Urothelium cell line (cell line): ENCODE measurements at places on chromosomes 2 and 18.

DNA sequence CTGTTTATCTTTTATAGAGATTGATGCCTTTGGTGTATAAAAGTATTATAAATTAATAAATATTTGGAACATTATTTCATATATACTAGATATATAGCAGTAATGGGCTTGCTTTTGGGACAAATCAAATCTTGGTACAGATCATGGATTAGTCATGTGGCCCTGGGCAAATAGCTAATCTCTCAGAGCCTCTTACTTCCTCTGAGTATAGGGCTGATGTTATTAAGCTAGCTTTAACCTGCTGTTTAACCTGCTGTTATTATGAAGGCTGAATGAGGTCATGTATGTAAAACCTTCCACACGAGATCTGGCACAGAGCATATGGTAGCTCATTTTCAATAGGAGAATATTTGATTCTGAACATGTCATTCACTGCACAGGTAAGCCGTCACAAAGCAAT, 5.7 kb downstream of the ITGB6 start:
- DNase-seq: no peak

- DNase-seq: peak; percentile 68
Measured at GRCh38 chr2:15940661-15941480, 521 bp downstream of the MYCN start.

GRCh38 chr2:30663321-30663720, 143.9 kb downstream of the CAPN13 start:
- no peak for DNase-seq

DNA sequence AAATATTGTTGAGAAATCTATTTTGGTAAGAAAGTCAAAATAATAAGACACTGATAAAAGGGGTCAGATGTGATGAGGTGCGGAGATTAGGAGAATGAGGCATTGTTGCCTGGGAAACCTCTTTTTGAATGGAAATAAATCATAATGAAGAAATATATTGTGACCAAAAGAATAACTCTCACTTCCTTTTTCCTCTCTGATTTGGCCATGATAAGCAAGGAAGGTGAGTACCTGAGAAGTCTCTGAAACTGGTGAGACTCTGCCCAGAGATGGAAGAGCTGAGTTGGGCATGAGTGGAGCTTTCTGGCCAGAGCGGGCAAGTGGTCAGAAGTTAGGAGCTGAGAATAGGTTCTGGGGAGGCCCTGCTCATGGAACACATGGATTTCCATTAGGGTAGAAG, 11.8 kb downstream of the LAMA3 start:
- no peak for DNase-seq

GRCh38 chr2:105972246-105972645, 221.9 kb downstream of the UXS1 start:
- no peak for DNase-seq

GRCh38 chr18:2878656-2879330, 32.0 kb downstream of the EMILIN2 start:
- no peak for DNase-seq

GRCh38 chr2:234355021-234355720, 141.7 kb downstream of the ARL4C start:
- no peak for DNase-seq

DNA sequence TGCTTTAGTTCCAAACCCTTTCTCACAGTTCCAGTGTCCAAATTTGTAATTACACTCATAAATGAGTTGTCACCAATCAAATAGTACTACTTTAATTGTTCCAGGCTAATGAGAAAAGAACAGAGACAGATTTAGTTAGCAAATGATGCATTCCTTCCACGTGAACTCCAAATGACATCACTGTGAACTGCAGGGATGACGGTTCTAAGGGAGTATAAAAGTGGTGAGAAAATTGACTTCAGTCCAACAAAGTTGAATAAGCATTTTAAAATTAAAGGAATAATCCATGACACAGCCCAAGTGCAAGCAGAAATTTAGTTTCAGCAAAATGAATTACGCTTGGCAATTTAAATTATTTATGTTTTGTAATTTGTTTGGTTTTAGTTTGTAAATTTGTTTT, 102.0 kb upstream of the LRATD1 start:
- no peak for DNase-seq

- DNase-seq: peak; percentile 86
Measured at GRCh38 chr2:45946023-45946422, 294.5 kb downstream of the PRKCE start.

DNA sequence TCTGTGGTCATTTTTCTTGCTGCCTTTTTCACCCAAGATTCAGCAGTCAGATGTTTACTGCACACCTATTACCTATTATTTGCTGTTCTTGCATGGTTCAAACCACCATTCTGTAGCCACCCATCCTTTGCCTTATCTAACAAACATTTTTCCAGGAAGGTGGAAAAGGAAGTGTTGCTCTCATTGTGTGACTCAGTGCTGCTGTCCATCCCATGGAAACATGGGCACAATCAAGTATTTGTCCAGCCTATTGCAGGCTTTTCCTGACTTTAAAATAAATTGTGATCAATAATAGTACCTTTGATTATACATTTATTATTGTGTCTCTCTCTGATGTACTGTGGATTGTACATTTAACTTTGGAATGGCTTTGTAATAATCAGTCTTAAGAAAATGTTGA, 53.2 kb downstream of the USP14 start:
- no peak for DNase-seq

- peak; percentile 50 for DNase-seq
Measured at GRCh38 chr2:14401873-14402272, 230.6 kb upstream of the LRATD1 start.

DNA sequence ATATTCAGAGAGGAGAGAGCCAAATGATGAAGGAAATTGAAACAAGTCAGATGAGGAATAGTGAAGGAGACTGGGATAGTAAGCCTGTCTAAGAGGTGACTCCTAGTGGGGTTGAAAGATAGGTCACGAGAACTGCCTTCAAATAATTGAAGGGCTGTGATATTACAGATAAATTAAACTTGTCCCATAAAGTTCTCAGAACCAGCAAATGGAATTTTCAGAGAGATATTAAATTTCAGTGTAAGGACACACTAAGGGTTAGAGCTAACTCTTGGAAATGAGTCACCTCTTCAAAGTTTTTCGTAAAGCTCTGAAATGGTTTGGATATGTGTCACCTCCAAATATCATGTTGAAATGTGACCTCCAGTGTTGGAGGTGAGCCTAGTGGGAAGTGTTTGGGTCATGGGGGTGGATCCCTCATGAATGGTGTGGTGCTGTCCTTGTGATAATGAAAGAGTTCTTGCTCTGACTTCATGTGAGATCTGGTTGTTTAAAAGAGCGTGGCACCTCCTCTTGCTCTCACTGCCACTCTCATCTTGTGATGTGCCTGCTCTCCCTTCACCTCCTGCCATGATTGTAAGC, 87.3 kb downstream of the BABAM2 start:
- peak; percentile 50 for DNase-seq

GRCh38 chr2:85009019-85009618, 38.2 kb downstream of the KCMF1 start:
- DNase-seq: no peak

DNA sequence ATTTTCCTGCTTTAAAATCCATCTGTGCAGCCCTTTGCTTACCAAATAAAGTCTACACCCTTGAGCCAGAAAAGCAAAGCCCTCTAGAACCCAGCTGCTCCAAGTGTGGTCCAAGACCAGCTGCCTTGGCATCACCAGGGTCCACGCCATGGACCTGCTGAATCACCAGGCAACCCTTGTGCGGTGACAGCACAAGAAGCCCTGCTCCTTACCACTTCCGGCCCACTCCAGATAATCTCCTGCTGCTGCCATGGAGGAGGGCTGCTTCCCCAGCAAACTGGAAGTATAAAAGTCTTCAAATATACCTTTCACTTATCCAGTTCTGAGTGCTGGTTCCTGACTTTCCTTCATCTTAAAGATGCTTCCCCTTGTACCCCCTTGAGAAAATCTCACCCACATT, 106.0 kb upstream of the PKDCC start:
- no peak for DNase-seq

- DNase-seq: peak; percentile 43
Measured at GRCh38 chr18:10893196-10893595, 256.2 kb downstream of the PIEZO2 start.

- DNase-seq: no peak
Measured at GRCh38 chr2:239438368-239438767, 37.5 kb upstream of the HDAC4 start.

DNA sequence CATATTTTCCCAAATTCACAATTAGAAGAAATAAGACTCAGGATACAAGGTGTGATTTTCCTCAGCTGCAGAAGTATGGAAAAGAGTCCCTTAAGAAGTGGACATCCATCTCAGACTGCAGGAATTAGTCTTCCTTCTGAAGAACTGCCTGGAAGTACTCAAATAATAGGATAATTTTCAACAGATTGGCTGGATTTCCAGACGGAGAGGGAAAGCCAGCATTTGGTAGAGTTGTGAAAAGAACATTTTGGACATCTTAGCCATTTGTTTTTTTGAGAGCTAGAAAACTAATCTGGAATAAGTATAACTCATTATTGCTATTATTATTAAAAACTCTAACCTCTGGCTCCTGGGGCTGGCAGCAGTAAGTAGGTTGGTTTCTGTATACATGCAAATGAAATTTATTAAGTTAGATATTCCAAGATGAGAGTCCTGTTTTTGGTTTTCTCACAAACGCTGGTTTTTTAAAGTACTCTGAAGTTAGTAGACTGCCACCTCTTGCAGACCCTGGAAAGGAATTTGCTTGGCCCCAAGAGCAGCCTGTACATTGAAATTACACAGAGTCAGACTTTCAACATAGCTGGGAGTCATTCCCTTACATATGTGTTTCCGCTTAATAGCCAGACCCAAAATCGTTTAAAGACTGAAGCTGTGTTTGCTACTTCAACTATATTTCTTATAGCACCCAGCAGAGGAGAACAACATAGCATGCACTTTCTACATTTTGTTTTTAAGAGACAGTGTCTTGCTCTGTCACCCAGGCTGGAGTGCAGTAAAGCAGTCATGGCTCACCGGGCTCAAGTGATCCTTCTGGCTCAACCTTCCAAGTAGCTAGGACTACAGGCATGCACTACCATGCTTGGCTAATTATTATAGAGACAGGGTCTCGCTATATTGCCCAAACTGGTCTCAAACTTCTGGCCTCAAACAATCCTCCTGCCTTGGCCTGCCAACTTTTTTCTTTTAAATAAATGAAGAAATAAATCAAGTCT, 142.4 kb downstream of the THADA start:
- DNase-seq: no peak

DNA sequence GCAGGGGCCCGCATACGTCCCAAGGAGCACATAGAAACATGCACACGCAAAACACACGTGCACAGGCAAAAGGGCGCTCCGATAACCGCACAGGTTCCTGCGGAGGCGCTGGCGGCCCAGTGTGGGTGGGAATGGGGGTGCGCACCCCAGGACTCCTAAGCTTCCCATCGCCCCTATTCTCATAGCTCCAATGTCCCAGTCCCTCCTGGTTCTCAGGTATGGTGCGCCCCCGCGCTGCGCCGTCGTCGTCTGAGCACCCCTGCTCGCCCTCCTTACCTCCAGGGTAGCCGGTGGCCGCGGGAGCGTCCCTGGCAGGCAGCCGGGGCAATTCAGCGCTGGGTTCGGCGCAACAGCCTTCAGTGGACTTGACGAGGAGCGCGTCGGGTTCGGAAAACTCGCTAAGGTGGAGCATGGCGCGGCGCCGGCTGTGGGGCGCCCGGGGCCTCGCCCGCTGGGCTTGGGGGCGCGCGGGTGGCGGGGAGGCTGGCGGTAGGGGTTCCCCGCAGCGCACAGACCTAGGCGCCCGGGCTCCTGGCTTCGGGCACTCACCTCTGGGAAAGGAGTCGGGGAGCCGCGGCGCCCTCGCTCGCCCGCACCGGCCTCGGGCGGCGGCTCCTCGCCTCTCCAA, 328 bp downstream of the EGR4 start:
- peak; percentile 26 for DNase-seq

GRCh38 chr2:1811258-1811970, 67.1 kb upstream of the PXDN start:
- DNase-seq: no peak

- DNase-seq: no peak
Measured at GRCh38 chr2:166000401-166000800, 46.8 kb upstream of the TTC21B start.

DNA sequence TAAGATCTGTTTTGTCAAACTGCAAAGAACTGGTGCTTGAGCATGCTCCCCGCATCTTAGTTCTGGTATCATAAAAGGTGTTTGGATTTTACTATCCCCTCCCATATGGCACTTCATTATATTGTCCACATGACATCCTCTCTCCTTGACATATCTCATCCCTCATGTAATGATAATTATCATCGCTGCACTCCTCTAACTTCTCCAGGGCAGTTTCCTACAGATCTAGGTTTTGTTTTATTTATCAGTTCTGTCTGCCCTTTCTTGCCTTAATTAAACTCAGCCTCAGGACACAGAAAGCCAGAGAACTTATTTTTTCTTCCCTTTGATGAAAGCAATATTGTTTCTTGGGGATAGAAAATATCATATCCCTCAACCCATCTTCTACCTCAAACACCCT, 129.6 kb upstream of the DDX18 start:
- DNase-seq: no peak

DNA sequence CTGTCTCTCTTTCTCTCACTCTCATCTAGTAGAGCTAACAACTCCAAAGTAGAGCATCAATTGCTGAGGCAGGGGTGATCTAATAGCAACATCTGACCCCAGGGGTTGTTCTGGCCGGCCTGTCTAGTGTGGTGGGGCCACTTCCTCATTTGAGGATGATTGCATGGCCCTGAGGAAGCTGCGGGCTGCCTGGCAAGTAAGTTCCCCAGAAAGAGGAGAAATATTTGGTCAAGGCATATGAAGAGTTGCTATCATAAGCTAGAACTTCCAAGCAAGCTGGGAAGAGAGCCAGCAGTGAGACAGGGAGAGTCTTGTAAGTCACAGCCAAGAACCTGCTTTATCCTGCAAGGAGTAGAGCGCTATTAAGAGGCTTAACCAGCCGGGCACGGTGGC, 50.8 kb upstream of the TMEM87B start:
- DNase-seq: no peak

GRCh38 chr2:44487052-44487451, 125.3 kb downstream of the CAMKMT start:
- DNase-seq: no peak

DNA sequence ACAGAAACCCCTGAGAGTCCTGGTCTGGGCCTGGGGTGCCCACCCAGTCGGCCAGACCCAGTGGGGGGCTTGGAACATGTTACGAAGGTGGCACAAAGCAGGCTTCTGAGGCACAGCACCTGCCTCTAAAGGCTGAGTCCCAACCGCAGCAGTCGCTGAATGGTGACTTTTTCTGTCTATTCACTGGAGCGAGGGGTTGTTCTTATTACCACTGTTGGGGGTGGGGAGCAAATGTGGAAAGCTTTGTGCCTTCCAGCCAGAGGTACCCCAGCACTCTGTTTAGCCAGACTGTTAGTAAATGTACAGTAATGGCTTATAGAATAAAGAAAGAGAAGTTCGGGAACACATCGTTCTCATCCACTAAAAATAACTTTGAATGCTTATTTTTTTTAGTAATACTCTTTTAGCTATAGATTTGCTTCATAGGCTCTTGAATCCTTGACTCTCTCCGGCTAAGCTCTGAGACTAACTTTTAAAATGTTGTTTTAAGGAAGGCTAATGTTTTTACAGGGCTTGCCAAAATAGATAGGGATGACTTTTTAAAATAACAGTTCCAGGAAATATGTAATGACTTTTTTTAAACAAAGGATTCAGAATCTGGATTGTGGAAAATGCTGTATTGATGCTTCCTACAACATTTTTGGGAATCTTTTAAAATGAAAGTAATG, 23.4 kb upstream of the PTPN2 start:
- DNase-seq: no peak

- DNase-seq: no peak
Measured at GRCh38 chr2:119282146-119282995, 58.7 kb downstream of the STEAP3 start.
